Activated CD4-positive, alpha-beta memory T cell treated with anti-CD3 and anti-CD28 coated beads for 36 hours (primary cell): ENCODE measurements at places on chromosomes 7 and 10. TPM values are rescaled to one million over a fixed set of nuclear protein-coding genes. Genes with fewer than 3 reads are reported as not detected.

DNA sequence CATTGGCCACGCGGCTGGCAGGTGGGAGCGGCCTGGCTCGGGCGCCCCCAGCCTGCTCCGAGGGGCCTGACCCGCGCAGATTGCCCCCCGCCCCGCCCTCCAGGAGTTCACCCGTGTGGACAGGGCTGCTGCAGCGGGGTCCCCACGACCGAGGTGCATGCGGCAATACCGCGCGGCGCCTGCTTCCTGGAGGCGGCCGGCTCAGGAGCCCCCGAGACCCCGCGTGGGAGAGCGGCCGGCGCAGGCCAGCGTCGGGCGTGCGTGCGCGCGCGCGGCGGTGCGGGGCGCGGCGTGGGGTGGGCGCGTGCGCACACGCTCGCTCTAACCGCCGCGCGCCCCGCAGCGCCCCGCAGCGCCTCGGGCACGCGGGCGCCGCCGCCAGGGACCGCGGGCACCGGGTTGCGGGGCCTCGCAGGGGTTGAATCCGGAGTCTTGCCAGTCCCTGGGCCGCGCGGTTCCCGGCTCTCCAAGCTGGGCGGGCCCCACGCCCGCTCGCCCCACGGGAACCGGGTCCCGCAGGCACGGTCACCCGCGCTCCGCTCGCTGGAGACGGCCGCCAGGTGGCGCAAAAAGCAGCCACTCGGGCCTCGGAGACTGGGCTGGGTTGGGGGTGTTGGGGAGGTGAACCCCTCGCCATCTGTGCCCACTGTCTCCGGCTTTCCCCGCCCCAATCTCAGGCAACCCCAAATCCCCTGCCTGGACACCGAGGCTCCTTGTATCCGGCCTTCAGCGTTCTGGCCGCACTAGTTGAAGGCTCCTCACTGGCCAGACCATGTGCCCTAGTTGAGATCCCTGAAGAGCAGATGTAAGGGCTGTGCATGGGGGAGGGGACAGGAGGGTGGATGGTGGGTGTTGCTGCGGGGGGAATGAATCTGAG is 1.3 kb upstream of the ACHE start:
- no peak overlapping the region for H3K27ac ChIP-seq
- H3K27me3 ChIP-seq: peaks cover 39% of the 10 kb centered on the region
- H3K36me3 ChIP-seq: no peaks in the 10 kb centered on the region

DNA sequence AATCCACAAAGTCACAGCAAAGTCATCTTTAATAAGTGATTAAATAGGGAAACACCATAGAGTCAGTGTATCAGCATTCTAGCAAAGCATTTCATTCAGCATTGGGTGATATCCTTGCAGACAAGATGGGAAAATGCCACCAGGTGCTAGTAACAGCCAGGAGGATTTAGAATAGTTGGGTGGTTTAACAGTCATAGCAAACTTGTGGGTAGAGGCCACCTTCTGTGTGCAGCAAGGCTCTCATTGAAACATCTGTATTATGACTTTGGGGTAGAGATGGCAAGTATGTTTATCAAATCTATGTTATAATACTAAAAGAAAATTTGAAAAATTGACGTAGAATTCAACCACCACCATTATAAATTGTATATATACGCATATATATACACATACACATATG is 26.4 kb upstream of the ADO start:
- peaks cover 22% of the 10 kb centered on the region for H3K4me1 ChIP-seq
- no peak overlapping the region for H3K4me3 ChIP-seq
- no peaks in the 10 kb centered on the region for H3K27me3 ChIP-seq
- H3K27ac ChIP-seq: no peak overlapping the region

DNA sequence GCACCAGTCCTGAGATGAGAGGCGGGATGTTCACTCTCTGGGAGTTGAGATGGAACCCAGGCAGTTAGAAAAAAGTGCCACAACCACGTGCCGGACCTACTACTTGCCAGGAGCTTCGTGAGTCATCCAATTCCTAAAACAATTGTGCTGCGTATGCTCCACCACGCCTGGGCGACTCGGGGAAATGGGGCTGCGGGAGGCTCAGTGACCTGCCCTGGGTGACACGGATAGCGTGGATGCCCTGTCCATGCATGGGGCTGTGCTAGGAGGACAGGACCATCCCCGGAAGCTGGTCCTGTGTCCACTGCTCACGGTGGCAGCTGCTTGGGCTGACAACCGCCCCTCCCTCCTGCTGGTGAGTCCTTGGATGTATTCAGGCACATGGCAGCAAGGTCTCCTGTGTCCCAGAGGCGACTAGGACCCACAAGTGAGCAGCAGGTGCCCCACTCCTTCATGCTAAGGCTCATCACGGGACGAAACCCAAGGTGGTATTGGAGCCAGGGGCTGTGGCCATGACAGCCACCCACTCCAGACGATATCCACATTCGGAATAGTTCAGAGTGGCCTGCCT is 90.4 kb downstream of the BMS1 start:
- no peak overlapping the region for H3K4me3 ChIP-seq
- H3K4me1 ChIP-seq: no peaks in the 10 kb centered on the region
- H3K36me3 ChIP-seq: no peaks in the 10 kb centered on the region

DNA sequence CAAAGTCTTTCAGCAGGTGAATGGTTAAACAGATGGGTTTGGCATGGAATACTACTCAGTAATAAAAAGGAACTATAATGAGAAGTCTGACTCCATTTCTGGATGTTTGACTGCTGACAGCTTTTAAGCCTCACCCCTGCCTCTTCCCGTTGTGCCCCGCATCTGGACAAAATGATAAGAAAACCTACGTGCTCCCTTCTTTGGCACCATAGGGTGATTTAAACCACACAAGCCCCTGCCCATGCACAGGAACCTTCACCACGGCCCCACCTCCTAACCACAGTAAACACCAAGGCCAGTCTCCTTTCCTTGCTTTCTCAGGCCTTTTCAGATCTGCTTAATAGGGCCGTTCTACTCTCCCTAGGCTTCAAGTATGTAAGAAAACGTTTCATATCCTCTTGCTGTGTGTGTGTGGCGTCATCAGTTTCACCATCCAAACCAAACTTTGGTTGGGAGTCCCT is 47.1 kb upstream of the UBN2 start:
- H3K4me3 ChIP-seq: no peak overlapping the region
- no peaks in the 10 kb centered on the region for H3K27me3 ChIP-seq

DNA sequence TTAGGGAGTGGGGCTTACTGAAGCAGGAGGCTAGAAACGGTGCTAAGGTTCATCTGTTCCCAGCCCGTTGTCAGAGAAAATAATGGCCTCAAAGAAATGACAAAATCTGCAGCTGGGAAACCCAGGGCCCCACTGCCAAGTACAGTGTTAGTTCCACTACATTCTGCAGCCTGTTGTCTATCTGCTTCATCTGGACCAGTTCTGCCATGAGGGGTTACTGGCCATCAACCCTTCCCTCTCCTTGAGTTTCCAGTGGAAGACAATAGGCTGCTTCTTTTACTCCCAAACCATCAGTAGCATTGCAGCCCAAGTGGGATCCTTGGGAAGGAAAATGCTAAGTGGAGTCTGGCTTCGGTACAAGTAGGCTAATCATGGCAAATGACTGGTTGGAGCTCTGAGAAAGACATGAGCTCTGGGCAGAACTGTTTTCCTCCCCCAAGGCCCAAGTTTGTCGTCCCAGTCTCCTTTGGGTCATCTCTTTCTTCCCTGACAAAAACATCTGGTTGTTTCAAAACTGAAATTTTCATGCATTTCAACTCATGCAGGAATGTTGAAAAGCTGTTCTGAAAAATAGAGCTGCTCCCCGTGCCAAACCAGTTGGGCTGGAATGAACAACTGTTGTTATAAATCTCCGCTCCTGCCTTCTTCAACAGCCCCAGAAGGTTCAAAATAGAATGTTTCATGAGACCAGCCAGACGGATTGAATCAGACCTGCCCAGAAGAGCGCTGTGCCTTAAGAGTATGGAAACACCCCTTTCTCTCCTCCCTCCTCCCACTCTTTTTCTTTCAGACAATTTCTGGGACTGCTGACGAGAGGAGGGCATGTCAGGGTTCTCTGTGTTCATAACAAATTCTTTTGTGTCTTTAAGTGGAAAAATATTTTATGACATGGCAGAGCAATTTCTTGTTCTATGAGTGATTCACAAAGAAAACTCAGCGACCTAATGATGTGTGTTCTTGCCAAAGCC is 116.6 kb downstream of the RAB18 start:
- no peaks in the 10 kb centered on the region for H3K36me3 ChIP-seq
- H3K4me1 ChIP-seq: no peaks in the 10 kb centered on the region
- no peak overlapping the region for H3K4me3 ChIP-seq

Gene LIPM
- total RNA-seq: not detected
